ENCODE measurements at places on chromosomes 3 and 15.

DNA sequence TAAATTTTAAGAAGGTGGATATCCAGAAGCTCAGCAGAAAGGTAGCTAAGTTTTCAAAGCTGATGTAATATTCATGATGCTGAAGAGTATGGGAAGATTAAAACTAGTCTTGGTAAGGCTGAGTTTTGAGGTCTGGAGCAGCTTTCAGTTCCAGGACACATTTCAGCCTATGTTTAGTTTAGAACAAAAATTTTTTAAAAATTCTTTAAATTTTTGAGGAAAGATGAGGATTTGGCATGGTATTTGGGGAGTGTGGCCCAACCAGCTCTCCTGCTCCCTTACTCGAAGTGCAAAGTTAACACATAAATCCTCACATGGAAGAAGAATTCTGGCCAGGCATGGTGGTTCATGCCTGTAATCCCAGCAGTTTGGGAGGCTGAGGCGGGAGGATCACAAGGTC lies 1039.1 kb downstream of the NAALADL2 start:
- DNase-seq = no peak

DNA sequence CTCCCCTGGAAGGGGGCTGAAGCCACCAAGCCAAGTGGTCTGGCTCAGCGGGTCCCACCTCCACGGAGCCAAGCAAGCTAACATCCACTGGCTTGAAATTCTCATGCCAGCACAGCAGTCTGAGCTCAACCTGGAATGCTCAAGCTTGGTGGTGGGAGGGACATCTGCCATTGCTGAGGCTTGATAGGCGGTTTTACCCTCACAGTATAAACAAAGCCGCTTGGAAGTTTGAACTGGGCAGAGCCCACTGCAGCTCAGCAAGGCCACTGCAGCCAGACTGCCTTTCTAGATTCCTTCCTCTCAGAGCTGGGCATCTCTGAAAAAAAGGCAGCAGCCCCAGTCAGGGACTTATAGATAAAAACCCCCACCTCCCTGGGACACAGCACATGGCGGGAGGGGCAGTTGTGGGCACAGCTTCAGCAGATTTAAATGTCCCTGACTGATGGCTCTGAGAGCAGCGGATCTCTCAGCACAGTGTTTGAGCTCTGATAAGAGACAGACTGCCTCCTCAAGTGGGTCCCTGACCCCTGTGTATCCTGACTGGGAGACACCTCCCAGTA lies 23.2 kb upstream of the IGSF10 start:
- no peak for DNase-seq

DNA sequence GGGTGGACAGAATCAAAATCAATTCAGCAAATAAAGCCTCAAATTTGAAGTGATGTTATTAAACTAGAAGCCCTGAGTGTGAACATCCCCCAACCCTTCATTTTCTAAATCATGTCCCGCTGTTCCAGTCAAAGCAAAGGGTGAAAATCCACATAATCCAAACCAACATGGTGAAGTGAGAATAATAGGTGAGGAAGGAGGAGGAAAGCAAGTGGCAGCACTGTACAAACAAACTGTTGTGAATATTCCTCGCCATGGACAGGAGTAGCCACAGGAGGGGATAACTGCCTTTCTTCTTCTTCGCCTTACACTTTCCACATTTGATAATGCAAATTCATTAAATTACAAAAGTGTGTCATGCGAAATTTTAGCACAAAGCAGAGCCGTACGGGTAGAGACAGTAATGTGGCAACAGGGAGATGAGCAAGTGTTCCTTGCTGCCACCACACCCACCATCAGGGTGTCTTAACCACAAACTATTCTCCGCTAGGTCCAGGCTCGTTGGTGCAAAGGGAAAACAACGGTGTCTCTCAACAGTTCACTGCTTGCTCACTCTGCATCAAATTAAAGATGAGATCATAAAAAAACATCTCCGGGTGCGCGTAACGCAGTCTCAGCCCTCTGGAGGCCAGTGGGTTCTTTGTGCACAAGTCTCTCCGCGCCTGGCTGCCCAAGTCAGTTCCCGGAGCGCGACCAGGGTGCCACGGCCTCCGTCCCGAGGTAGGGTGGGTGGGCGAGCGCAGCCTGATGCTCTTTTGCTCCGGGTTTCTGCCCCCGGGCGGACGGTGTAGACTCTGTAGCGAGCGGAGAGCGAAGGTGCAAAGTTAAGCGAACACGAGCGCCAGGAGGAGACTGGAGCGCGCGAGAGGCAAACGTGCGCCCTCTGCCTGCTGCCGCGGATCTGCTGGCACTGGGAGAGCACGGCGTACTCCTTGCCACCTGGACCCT lies 6.7 kb downstream of the EPHA3 start:
- no peak for DNase-seq

DNA sequence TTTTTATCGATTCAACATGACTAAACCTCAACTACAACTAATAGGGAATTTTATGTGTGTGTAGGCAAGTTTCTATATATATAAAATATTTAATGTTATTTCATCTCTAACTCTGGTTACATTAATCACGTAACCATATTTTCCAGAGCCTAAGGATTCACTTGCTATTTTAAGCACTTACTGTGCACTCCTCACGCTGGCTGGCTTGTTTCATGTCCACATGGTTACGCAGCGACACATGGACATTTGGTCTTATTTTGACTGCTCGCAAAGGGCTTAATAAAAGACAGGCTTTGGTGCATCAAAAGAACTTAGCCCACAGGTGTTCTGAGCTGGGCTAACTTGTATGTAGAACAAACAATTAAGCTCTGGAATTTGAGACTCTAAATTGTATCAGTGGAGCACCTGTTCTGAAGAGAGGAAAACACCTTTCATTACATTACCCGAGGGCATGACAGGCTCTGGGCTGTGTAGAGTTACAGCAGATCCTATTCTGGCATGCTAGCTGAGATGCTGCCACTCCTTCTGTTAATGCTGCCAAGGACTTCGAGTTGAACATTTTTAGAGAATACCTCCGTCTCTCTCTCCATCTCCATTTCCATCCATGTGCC lies 130.0 kb upstream of the NR2F2 start:
- DNase-seq = no peak

DNA sequence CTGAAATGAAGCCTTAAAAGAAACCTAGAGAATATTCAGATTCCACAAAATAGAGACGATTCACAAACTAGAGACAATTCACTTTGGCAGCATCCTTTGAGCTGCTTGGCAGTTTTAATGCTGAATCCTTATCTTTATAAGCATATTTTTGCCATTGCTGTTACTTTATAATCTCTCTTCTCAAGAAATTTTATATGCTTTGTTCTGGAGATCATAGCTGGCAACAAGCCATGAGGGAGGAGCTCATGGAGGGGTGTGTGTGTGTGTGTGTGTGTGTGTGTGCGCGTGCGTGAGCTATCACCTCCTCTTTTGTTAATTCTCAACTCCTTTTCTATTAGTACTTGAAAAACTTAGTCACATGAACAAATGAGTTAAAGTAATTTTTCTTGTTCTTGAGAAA lies 495.0 kb upstream of the RGMA start:
- DNase-seq = no peak

DNA sequence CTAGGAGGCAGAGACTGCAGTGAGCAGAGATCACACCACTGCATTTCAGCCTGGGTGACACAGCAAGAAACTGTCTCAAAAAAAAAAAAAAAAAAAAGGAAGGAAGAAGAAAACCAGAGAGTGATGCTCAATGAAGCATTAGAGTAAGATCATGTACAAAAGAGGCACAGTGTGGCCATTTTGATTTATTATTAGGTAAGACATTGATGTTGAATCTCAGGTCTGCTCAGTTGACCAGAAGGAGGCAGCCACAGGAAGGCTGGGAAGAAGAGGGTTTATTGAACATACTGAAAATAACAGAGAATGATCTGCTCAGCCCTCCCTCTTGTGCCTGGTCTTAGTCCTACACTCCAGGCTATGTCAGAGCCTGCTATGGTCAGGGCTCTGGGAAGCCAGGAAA lies 15.6 kb downstream of the LRRK1 start:
- DNase-seq = no peak

GRCh38 chr15:46872981-46873330 lies 844.3 kb upstream of the SEMA6D start:
- DNase-seq = no peak

GRCh38 chr3:58963928-58964503 lies 85.8 kb downstream of the CFAP20DC start:
- no peak for DNase-seq

- DNase-seq = no peak
These were observed 184.5 kb downstream of the USP13 start for GRCh38 chr3:179837374-179837773.

- no peak for DNase-seq
These were observed 374.3 kb downstream of the MAGI1 start for GRCh38 chr3:65664446-65664845.

Data from GDM1 (cell line).